ELR (cell line): ENCODE measurements at places on chromosomes 7 and 10.
A peak's percentile ranks its signal among the peaks of the same experiment; 100 is the strongest.

DNA sequence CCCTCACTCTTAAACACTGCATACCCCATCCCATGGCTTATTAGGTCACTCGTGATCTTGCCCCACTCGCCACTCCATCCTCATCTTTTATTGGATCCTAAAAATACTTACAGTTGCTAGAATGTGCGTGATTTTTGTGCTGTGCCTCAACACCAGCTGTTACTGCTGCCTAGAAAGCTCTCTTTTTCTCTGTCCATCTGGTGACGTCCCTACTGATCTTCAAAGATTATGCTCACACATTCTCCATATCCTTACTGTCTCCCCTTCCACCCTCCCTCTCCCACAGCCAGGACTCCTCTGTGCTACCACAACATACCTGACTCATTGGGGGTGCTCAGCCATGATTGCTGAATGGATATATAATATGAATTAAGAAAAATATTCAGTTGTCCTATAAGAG is 42.0 kb downstream of the CDK6 start:
- no peak for DNase-seq

DNA sequence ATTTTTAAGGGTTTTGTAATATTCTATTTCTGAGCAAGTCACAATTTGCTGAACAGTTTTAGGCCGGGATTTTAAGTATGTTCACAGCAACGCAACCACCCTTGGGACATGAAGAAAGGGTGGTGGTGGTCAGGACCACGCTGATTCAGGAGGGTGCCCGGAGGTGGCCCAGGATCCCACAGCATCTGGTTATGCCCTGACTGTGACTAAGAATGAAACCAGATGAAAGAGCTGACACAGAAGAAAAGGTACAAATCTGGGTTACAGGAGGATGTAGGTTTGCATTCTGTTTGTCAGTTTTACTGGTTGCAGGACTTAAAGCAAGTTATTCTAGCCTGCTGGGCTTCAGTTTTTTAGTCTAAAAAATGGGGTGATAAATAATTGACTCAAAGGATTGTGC is 279.7 kb downstream of the CCSER2 start:
- DNase-seq = no peak

GRCh38 chr7:158257001-158257400 is 330.6 kb downstream of the PTPRN2 start:
- DNase-seq = no peak

- DNase-seq = no peak
Observed at GRCh38 chr10:97512993-97513392, 14.3 kb downstream of the UBTD1 start.

DNA sequence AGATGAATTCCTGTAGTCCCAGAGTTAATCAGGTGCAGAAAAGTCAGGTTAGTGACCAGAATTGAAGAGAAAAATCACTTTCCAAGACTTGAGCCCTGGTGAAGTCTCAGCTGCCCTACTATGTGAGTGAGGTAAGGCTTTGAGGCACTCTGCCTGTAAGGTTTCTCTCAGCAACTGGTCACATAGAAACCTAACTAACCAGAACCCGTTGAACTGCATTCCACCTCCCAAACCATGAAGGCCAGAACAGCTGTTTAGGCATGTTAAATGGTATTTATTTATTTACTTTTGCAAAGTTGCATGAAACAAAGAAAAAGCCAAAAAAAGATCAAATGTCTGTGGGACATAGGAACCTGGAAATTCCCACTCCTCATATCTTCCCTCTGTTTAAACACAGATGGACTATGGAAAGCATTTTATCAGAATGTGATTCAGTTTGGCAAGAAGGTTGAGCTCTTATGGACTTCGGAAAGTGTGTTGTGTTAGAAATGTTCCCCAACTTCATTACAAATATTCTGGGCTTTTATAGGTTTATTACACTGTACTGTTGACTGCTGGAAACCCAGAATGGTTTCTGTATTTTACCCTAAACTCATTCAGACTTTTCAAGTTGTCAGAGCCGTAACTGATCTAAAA is 12.8 kb upstream of the GPR85 start:
- DNase-seq = no peak

- peak; percentile 61 for DNase-seq
Observed at GRCh38 chr10:93701866-93702209, 554 bp downstream of the FRA10AC1 start.

DNA sequence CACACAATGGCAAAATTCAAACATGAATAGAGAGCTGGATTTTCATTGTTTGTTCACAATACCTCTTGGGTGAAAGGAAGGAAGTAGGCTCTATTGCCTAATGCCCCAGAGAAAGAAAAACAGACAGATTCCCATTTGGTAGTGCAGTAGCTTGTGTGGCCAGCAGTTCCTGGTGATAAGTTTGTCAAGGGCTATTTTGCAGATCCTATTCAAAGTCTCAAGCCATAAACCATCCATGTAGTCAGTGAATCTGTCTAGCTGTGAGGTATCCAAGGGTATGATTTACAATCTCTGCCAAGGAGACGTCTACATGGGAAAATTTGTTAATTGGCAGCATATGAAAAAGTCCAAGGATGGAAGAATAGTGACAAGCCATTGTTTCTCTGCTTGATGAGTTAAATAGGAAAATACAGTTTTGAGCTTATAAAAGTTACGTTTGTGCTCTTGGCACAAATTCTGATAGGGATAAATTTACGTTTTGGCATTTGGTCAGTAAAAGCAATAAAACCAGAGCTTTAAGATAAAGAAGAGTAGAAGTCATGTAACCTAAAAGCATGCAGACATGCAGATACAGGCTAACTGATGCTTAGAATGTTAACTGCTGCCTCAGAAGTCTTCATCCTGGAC is 269.1 kb downstream of the GATA3 start:
- no peak for DNase-seq

GRCh38 chr10:120262857-120263547 is 194.0 kb upstream of the PLPP4 start:
- peak; percentile 12 for DNase-seq

DNA sequence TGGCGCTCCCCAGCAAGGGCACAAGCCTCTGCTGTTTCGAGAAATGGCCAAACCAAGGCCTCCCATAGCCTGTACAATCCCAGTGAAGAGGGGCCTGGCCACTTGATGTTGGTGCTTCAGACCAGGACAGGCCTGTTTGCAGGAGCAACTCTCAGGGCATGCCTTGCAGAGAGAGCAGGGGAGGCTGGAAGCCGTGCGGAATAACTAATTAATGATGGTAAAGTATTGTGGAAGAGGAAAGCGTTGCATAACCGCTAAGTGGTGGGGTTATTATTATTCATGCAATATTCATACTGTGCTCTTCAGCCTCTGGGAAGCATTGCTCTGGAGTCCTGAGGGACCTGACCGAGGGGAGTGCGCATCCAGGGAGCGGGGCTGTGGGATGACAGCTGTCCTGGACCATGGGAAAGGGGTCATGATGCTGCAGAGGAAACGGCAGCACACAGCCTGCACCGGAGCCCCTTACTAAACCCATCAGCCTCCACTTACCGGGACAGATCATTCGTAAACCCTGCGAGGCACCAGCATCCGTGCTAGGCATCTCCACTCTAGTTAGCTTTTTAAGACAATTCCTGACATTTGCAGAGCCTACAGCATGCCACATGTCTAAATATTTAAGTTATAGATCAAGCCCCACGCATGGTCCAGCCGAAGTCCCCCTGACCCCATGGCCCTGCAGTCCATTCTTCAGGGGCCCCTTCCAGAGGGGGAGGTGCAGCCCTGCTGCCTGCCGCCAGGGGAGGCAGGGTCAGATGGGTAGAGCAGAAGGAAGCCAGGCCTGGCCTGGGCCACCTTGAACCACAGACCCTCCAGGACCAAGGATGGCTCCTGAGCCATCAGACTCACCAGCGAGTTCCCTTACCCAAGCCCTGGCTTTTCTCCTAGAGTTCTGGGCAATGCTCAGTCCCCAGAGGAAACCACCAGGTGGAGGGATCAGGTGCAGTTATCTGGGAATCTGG is 11.6 kb downstream of the TMEM273 start:
- no peak for DNase-seq

GRCh38 chr7:95246831-95247370 is 77.4 kb downstream of the PON1 start:
- peak; percentile 71 for DNase-seq

- peak; percentile 36 for DNase-seq
Observed at GRCh38 chr10:119270762-119271366, 63.5 kb downstream of the GRK5 start.

DNA sequence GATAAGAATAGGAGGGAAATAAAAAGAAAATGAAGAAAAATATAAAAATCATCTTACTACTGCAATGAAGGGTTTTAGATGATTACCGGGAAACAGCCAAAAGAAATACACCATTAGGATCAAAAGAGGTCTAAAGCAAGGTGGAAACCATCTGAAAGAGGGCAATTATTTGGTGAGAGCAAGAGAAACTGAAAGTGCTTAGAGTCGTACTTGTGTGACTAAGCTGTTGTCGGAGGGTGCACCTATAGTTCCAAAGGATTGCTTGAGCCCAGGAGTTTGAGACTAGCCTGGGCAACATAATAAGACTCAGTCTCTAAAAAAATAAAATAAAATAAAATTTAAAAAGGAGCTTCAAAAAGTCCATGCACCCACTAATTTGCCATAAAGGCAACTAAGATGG is 169.5 kb downstream of the DKK1 start:
- no peak for DNase-seq

DNA sequence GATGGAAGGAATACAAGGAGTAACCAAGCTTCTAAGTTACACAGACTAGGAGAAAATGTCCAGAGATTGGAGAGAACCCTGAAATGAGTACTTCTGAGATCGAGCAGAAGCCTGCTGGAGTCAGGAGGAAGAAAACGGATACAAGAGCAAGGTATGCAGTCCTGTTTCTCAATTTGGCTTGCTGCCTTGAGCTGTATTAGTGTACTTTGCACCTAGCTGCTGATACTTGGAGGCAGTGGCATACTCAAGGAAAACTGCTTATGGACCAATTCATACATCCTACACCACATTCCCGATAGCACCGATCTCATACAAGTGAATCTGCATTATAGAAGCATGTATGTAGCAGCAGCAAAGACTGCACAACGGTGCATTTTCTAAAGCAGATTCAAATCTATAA is 14.4 kb downstream of the PIP4K2A start:
- no peak for DNase-seq

DNA sequence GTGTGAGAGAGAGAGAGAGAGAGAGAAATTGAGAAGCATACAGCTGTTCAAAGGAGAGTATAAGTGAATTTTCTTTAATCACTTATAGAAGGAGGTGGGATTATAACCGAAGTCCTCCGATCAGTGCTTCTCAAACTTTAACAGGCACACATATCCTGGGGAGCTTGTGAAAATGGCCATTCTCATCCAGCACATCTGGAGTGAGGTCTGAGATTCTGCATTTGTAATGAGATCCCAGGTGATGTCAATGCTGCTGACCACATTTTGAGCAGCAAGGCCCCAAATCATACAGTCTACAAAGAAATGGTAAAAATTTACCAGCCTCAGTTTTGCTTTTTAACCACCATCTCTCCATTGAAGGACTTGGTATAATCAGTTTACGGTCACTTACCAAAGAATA is 219.0 kb downstream of the PTEN start:
- no peak for DNase-seq

GRCh38 chr7:37198041-37198905 is 250.4 kb downstream of the ELMO1 start:
- DNase-seq = no peak

DNA sequence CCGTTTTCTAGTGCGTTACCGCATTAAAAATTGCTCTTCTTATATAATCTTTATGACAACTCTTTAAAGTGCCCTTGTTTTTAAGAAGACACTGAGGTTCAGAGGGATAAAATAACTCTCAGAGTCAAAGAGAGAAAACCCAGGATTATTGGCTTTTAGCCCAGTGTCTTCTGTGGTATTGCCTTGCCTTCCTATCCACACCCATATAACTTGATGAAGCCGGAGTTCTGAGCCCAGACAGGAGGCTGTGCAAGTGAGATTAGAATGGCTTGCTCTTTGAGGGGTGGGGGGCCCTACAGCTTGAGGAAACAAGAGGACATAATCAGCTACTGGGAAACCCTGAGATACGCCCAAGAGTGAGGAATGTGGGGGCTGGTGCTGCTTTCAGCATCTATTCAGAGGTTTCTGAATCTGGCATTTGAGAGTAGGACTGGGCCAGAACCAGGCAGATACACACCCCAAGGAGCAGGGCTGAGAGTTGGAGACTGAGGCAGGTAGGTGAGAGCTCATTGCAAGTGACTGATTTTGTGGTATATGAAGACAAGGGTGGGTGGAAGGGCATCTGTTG is 2.3 kb downstream of the PRXL2A start:
- DNase-seq = no peak

DNA sequence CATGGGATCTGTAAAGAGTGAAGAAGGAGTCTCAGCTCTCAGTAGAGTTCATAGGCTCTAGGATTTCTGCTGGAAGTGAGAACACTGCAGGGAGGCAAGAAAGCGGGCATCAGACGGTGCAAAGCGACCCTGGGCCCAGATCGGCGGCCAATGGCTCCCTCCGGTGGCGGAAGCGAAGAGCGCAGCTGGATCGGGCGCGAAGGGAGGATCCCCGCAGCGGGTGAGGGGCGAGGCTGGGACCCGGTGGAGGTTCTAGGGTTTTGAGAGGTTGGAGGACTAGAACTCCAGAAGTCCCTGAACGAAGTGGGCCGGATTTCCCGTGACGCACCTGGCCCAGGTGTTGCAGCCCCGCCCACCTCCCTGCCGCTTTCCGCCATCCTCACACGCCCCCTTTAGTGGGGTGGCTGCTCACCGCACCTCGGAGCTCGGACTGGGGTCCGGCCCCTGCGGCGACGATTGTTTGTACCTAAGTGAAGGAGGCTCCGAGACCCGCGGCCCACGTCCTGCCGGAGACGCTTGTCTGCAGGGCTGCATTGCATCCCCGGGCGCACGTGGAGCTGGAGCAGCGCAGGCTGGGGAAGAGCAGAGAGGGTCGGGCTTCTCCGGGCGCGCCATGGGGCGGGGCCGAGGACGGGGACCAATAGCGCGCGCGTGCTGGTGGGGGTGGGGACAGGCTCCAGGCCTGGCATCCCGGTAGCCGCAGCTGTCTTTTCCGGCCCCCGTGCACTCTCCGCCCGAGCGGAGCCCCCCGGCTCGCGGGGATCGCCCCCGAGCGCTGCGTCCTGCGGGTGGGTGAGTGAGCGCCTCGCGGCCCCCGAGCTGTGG is at the start of gene SLC12A9:
SLC12A9 (plus strand) TSS at position 666 of the 825 bp plus-strand sequence. CDS start 1,485 bp downstream, outside the sequence.
- DNase-seq = peak; percentile 92

DNA sequence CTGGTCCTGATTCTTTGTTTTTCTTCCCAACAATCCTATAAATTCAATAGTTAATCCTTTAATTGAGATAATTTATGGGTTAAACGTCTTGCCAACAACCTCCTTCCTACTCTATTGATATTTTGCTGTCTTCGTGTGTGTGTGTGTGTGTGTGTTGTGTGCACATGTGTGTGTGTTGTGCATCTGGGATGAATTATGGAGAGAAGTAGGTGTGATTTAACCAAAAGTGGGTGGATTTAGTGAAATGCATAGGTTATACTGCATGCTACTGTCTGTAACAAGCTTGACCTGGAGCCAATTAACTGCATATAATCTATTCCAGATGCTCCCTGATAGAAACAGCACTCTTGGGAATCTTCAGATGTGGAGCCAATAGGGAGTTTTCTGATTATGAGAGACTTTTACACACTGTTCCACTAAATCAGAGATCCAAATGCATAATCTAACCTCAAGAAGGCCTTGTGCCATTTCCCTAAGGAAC is 61.2 kb downstream of the SEMA3D start:
- DNase-seq = no peak
